ENCODE measurements at places on chromosomes 4 and X.

DNA sequence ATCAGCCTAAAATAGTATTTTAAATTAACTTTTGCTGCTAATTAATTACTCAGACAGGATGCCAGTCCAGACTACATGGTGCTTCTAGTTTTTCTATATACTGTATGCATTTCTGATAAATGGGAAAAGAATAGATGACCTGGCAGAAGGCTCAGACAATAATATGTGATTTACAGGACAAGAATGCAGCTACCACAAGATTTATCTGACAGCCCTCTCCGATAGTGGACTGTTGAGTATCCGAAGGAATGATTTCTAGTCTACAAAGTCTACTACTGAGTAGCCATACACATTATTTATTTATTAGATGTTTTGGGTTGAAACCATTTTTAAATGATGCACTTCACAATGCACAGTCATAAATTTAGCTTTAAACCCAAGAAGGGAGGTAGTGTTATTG is 212.8 kb downstream of the MAB21L2 start:
- no peak for DNase-seq

GRCh38 chrX:104254442-104255115 is at the start of gene ESX1:
Gene ESX1, minus strand, starts transcription at chrX:104254933. Its CDS starts 84 bp downstream, at chrX:104254849.
- DNase-seq: no peak

GRCh38 chrX:118345045-118345463 is 852 bp upstream of the WDR44 start:
- no peak for DNase-seq

DNA sequence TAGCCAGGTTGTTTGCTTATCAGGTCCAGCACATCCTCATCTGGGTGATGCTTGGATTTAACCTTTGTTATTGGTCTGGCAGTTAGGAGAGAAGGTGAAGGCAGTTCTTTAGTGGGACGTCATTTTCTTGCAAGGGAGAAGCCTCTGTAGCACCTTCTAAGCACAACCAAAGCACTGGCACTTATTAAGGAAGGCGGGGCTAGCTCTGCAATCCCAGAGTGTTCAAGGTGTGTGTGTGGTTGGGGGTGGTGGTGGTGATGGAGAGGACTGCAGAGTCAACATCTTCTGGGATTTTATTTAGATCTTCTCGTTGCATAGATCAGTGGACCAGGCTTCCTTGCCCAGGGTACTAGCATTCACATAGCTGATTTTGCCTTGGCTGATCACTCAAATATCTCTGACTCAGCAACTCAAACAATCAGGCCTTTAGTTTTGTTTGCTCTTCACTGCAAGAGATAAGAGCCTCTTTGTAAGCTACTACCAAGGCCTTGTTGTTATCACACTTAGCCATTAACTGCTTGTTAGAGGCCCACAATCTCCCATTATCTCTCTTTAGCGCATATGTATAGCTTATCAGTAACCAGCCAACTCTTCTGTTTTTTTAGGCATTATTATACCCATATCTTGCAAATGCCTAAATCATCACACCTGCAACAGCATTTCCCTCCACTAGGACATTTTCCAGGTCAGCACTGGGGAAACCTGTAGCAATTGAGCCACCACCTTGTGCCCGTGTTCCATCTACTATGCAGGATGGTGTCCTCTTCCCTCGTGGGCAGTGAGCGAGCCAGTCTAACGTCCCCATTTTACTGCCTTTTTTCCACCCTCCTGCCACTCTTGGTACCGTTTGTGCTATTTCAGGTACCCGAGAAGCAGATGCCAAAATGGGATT is 36.5 kb upstream of the LINC00632 start:
- DNase-seq: no peak

GRCh38 chrX:154751203-154751668 is 359 bp upstream of the GAB3 start:
- DNase-seq: no peak

GRCh38 chr4:27000820-27001219 is 140.2 kb downstream of the STIM2 start:
- no peak for DNase-seq

- no peak for DNase-seq
Measured at GRCh38 chr4:56995525-56995924, 16.8 kb downstream of the POLR2B start.

DNA sequence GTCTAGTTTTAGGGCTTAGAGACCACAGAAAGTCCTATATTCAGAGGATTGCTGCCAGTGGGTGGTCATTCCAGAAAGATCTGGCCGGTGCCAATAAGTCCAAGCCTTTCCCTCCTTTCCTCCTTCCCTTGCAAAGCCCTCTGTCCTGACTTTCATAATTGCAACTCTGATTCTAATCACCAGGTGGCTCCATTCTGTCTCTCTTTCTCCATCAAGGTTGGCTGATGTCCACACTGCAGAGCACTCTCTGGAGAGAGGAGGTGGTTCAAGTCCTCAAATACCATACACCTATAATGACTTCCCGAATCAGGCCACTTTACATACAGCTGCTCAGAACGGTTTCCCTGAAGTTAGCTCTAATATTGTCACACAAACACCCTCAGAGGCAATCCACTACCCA is 22.4 kb upstream of the ARMCX4 start:
- DNase-seq: no peak

DNA sequence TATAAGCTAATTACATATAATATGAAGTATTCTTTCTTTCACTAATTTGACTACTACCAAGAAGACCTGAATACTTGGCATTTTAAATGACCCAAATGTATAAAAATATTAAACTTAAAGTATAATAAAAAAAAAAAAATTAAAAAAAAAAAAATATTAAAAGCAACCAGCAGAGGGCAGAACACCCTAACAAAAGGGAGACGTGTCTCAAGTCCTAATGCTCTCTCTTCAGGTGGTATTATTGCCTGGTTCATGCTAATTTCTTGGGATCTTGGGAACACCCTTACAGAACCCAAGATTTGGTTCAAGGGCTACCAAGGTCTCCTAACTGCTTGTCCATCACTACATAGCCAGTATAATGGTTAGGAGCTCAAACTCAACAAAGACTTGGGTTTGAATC is 754.8 kb downstream of the RAB28 start:
- DNase-seq: peak; percentile 2

DNA sequence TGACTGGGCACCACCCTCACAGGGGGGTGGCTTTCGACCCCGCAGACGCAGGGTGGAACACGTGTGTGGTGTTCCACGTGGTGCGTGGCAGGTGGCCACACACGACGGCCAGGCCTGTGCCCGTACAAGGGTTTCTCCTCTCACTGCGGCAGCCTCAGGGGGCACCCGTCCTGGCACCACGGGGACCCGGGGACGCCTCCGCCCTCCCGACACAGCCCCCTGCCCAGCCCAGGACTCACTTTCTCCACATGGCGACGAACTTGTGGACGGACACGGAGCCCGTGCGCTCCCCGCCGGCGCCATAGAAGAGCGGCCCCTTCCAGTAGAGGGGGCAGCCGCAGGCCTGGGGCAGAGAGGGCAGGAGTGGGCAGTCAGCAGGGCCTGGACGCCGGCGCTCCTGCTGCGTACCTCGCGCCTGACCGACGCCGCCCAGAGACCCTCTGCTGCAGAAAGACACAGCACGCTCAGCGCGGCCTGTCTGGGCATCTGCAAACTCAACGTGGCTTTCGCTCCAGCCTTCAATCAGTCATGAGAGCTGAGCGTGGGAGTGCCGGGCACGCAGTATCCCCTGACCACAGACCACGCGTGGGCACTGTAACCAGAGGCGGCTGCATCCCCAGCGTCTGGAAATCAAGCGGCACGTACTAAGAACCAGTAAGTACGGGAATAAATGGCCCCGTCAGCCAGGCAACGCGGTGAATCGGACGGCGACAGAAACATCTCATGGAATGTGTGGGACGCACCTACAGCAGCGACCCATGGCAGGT is 28.9 kb upstream of the GTPBP6 start:
- no peak for DNase-seq

DNA sequence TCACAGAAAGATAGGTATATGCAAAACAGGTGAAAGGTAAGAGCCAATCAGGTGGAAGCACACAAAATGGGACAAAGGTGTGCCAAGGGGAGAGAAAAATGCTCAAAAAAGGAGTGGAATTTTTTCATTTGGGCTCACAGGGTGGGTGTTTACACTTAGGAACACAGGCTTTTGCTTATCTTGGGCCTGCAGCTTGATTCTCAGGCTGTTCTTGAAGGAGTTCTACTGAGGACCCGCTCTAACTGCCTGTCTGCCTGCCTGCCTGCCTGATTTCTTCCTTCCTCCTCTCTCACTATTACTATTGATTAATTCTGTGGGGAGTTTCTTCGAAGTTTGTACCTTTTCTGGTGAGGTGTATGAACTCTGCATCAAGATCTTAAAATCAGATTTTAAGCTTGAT is 120.3 kb upstream of the CTSO start:
- no peak for DNase-seq

- no peak for DNase-seq
Measured at GRCh38 chr4:182843808-182844325, 73.3 kb downstream of the DCTD start.
